Left ventricle myocardium inferior (tissue), 1 donor: ENCODE measurements at places on chromosomes 1 and 21.

DNA sequence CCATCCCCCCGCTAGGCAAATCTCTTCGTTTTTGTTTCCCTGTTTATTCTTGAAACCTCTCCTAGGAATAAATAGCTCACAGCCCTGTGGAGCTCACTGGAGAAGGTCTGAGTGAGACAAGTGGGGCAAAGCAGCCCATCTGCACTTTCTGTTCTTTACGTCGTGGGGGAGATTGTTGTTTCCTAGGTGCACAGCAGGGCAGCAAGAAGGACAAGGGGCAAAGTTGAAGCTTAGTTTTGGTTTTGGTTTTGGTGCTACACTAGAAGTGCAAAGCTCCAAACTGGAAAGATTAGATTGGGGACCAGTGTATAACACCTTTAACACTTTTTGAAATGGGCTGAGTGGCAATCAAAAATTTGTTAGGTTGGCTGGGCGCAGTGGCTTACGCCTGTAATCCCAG, 76.6 kb downstream of the GPR88 start:
- DNase-seq = no peak

GRCh38 chr1:83796409-83796808, 202.5 kb downstream of the TTLL7 start:
- no peak for DNase-seq

DNA sequence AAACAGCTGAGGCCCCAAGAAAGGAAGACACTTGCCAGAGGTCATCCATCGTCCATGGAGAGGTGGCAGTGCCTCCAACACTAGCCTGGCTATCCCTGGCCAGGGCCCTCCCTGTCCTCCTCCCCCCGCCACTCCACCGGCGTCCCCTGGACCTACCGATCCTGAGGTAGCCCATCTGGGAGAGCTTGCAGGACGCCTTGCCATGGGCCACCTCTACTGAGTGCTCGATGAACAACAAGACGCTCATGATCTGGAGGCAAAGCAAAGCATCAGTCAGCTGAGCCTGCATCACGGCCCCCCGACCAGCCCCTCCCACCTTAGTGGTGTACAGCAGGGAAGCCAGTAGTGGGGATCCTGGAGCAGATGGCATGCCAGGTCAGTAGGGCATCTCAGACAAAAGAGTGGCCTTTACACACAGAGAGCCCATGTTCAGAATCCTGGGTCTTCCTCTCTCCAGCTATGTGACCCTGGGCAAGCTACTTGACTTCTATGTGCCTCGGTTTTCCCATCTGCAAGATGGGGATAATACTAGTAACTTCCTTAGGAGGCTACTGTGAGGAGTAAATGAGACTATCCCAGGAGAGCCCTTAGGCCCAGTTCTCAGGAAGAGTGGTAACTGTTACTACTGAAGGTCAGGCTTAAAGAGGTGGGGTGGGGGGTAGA, 15.1 kb downstream of the LAPTM5 start:
- DNase-seq = no peak

- DNase-seq = no peak
Observed at GRCh38 chr1:165355139-165355976, 1.2 kb downstream of the LMX1A start.

DNA sequence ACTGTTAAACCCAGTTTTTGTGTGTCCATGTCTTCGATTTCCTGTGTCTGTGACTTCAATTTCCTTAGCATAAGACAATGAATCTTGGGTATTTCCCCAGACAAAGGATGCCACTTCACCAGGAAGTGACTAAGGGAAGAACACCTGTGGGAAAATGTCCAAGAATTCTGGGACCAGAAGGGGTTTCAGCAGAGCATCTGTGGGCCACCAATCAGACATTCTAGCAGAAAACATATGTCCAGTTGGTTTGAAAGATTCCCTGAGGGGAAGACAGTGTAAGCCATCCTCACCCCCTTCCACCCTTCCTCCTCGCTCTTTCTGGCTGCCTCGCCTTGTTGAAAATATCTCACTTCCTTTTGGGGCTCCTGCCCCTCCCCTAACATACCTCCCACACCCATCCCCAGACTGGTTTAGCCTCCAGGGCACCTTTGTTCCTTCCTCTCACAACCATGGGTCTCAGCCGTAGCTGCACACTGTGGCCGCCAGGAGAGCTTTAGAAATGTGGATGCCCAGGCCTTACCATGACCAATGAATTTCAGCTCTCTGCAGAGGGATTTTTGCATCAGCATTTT, 25.5 kb upstream of the IFNAR1 start:
- no peak for DNase-seq

GRCh38 chr1:23401313-23401712, 23.2 kb downstream of the TCEA3 start:
- DNase-seq = no peak

GRCh38 chr1:225544924-225545323, 108.0 kb downstream of the ENAH start:
- DNase-seq = no peak

DNA sequence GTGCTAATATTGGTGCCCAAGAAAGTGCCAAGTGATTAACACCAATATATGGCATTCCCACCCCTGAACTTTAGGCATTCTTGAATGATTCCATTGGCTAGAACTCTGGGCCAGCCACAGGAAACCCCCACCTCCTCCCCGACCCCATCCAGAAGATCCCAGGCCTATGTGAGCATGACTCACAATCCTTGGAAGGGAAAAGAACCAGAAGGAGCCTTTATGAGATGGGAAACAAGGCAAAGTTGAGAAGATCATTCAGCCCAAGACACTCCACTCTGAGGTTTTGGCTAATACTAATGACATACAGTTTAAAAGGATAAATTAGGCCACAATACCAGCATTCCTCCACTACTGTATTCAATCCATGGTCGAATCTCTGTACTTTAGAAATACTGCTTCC, 21.8 kb downstream of the ELK4 start:
- DNase-seq = no peak

DNA sequence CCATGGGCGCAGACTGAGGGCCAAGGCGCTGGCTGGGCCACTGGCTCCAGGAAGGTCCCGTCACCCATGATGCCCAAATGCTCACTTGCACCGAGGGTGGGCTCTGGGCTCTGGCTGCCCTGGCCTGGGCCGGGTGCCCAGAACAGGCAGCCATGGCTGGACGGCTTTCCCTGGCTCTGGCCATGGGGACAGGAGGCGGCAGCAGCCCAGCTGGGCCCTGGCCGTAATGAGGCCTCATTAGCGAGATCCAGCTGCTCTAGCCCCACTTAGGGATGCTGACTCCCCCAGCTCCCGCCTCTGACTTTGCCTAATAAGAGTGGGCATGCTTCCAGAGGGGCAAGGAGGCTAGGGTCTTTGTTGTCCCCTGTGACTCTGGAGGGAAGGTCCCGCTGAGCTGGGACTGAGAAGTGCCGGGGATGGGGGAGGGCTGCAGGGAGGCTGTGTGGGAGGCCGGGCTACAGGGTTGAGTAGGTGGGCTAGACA, 11.8 kb downstream of the SLC6A9 start:
- no peak for DNase-seq

- DNase-seq = no peak
Observed at GRCh38 chr1:53401813-53402745, 57.1 kb upstream of the DMRTB1 start.

DNA sequence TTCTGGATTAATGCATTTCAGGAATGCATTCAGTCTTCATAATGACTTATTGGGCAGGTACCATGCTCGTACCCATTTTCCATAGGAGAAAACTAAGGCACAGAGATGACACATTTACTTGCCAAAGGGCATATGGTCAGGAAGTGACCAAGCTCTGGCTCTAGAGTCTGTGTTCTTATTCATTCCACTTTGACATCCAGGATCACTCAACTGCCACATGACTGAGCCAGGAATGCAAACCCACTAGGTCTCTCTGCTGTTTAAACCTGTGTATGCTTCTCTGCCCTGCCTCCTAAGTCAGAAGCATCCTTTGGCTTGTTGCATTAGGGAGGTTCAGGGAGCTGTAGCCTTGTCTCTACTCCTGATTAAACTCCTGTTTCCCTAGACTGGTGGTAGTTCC, 7.5 kb downstream of the KAZN start:
- DNase-seq = no peak

GRCh38 chr1:221858818-221859611, 117.1 kb upstream of the DUSP10 start:
- no peak for DNase-seq

DNA sequence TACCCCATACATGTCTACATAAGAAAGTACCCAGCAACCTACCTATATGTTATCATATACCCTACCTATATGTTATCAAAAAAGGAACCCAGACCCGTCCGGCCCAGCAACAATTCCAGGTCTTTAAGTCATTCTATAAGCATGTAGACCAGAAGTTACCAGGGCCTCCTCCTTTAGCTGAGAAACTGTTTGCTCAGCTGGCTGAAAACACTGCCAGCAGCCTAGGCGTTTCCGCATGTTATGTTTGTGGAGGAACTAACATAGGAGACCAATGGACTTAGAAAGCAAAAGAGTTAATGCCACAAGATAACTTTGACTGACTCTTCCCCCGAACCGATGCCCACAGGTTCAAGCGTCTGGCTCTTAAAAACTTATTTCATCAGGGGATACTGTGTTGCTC, 7.1 kb upstream of the ZNF678 start:
- DNase-seq = no peak
